Myocyte (in vitro differentiated cells): ENCODE measurements at places on chromosomes 5 and 9.

DNA sequence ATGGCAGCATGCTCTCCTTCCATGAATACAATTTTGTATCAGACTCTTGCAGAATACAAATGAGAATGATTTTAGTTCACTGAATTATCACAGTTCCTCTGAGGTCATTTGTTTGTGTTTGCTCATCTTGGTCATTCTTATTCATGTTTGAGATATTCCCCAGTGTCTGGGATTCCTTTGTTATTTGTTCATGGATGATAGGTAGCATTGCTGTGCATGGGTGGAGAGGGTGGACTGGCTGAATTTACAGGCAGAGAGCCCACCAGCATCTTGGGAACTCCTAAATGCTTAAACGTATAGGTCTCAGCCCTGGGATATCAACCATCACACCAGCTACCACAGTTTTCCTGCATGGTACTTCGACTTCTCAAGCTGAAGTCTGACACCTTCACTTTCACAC lies 459.8 kb downstream of the CCDC171 start:
- no peak for DNase-seq

GRCh38 chr5:102596951-102597350 lies 98.2 kb upstream of the SLCO6A1 start:
- DNase-seq = no peak

GRCh38 chr5:149240354-149240998 lies 31.2 kb upstream of the AFAP1L1 start:
- no peak for DNase-seq

DNA sequence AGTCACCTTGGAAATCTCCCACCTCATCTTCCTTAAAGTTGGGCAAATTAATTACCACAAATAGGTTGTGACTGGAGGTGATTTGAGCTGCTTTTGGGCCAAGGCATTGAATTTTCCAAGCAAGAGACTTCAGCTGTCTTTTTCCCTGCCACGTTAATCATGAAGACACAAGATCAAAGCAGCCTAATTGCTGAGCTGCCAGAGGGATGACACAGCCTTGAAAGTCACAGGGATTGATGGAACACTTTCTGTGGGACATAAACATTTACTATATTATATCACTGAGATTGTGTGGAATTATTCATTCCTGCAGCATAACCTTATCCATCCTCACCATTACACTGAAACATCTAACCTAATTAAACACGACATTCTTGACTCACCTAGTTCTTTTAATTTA lies 172.2 kb downstream of the FAM170A start:
- DNase-seq = no peak

DNA sequence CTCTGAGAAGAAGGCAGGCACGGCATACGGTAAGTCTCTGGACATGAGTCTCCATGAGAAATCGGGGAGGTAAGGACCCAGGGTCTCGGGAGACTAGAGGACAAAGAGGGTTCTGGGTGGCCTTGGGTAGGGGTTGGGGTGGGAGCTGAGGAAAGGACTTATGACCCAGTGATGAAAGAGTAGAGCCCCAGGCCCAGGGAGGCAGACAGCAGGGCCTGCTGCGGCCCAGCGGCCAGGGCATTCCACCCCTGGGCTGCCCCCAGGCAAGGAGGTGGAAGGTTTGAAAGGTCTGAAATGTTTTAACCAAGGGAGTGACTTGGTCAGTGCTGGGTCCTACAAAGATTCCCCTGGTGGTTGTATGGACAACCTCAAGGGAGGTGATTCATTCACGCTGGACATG lies 89.1 kb downstream of the CRB2 start:
- DNase-seq = no peak

GRCh38 chr9:133160742-133161546 lies 2.8 kb downstream of the GBGT1 start:
- peak; percentile 65 for DNase-seq

- no peak for DNase-seq
Observed at GRCh38 chr5:83556190-83556589, 84.6 kb downstream of the VCAN start.

GRCh38 chr5:163498886-163499285 lies 6.5 kb upstream of the MAT2B start:
- DNase-seq = no peak

DNA sequence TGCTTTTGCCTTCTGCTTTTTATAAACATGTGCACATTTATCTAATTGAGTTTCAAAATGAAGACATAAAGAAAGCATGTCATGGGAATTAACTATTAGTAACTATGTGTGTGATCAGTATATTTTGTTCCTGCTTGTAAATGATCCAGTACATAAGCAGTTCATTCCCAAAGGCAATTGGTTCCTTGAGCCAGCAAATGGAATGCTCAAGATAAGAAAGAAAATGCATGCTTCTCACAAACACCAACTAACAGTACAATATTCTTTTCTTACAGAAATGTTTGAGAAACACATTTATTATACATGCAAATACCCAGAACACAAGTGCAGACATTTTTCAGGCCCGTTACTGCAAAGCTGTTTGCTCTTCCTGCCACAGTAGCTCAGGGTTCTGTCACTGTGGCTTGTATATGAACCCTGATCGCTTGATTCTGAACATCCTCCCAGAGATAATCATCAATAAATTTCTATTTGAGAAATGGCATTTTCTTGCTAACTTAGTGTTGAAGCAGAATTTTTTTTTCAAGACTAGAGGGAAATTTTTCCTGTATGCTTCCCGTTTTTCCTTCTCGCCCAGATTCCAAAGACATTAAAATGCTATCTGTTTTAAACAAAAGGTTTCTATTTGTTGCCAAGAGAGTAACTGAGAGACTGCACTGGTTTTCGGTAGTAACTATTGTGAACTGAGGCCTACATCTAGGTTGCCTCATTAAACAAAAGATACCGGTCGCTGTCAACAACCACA lies 1.9 kb downstream of the GNAQ start:
- DNase-seq = no peak

DNA sequence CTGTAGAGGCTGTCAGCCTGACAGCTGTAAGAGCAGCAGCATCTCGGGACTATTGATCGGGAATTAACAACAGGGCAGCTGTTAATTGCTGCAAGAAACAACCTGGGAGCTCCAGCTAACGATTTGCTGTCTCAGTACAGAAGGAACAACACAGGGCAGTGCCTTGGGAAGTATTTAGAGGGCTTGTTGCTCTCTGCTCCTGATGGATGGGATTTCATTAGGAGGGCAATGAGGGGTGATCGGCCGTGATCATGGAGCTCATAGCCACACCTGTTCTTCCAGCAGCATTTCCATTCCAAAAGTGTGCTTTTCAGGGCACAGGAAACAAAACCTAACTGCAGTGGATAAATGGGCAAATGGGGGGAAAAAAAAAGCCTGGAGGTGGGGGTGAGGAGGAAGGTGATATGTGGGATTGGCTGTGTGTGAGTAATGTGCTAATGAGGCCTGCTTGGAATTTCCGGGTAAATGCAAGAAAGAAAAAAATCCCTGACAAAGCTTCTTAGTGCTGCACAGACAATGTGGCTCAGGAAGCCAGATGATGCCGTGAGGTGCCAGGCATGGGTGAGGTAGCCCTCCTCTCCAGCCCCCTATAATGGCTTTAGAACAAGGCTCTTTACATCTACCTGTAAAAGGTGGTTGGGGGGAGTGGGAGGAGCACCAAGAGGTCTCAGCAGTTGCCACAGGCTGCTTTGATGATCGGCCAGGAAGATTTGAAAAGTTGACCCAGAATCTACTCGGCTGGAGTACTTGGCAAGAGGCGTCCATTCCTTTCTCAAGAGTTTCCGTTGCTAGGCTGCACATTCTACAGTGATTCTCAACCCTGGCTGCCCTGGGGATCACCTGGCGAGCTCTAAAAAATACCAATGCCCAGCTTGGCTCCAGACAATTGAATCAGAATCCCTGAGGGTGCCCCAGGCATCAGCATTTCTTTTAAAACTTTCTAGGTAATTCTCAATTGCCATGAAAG lies 139.5 kb upstream of the KLF9 start:
- no peak for DNase-seq

- peak; percentile 56 for DNase-seq
Observed at GRCh38 chr9:124258607-124259157, 933 bp downstream of the NEK6 start.

DNA sequence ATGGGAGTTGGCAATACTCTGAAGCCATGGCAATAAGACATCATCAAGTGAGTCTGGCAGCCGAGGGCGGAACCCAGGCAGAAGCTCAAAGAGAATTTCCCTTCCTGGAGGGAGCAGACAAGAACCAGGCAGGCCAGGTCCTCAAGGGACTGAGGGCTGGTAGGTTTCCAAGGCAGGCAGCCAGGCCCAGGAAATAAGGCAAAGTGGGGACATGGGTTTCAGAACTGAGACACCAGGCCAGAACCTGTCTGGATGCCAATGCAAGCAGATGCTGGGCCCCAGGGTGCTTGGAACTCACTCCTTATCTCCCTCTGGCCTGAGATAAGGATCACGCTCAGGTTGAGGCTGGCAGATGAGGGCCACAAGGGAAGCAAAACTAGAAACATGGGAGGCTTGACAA lies 8.9 kb downstream of the TSSK1B start:
- DNase-seq = no peak

GRCh38 chr9:134181648-134182034 lies 17.3 kb upstream of the RNU6ATAC start:
- no peak for DNase-seq

GRCh38 chr9:92965061-92965758 lies 17.9 kb downstream of the FGD3 start:
- peak; percentile 35 for DNase-seq

DNA sequence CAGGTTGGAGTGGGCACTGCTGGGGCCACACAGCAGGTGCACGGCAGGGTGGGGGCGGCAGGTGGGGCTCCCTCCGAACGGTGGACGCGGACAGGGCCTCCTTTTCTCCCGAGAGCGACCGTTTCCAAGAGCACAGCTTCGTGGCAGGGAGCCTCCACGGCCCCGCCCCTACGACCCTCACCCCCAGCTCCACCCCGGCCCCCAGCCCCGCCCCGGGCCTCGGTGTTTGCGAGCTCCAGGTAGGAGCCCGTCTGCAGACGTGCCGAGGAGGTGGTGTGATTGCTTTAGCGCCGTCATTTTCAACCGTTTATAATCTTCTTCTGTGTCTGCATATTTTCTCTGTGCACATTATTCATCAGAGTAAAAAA lies 8.8 kb downstream of the GRIN1 start:
- DNase-seq = no peak

- no peak for DNase-seq
Observed at GRCh38 chr5:97476852-97477534, 293.9 kb upstream of the RIOK2 start.

DNA sequence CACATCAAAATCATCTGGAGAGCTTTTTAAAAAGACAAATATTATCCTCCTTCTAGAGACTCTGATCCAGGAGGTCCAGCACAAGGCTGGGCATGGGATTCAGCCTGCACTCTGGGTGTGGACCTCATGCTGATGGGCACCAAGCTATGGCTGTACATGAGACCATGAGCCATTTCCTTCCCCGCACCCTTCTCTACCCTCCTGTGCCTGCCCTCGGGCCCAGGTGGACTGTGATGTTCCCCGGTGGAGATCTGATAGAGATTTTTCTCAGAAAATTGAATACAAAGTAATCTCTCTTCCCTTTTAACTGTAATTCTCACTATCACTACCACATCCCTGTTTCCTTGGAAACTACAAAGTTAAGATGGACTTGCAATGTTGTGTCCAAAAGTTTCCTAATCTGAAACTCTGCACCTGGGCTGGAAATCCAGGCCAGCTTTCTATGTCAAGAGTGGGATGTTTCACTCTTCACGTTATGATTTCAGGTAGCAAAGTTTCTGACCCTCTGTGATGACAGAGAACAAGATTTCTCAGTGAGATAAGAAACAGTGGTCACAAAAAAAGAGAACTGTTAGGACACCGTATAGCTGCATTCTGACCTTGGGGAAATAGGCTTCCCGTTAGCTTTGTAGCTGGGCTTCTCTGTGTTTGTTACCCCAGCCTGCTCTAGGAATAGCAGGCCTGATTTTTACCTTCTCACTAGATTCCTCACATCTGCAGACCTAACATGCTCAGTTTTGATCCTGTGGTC lies 11.5 kb downstream of the SFXN1 start:
- no peak for DNase-seq

- no peak for DNase-seq
Observed at GRCh38 chr5:150545246-150545645, 37.3 kb downstream of the NDST1 start.

GRCh38 chr5:32277798-32278197 lies 34.9 kb downstream of the MTMR12 start:
- DNase-seq = no peak

DNA sequence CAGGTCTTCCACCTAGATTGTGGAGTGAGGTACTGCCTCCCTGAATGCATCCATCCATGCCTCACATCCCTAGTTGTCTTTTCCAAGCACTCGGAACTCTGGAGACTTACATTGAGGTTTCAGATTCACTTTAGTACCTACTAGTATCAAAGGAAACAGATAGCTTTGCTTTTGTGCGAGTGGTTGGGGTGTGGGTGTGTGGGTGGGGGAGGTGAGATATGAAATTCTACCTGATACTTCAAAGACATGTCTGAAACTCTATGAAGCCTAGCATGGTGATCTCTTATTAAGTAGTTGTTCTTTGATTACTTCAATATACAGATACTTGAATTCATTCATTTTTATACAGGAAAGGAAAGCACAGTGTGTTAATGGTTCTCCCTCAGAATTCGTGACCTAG lies 64.4 kb downstream of the MCCC2 start:
- DNase-seq = no peak

- DNase-seq = no peak
Observed at GRCh38 chr5:159503236-159503635, 172.9 kb upstream of the IL12B start.

- no peak for DNase-seq
Observed at GRCh38 chr9:124880501-124880900, 18.6 kb downstream of the ARPC5L start.

- DNase-seq = no peak
Observed at GRCh38 chr9:123090198-123090896, 56.9 kb downstream of the GPR21 start.
